ENCODE measurements at places on chromosomes 12 and 14.

DNA sequence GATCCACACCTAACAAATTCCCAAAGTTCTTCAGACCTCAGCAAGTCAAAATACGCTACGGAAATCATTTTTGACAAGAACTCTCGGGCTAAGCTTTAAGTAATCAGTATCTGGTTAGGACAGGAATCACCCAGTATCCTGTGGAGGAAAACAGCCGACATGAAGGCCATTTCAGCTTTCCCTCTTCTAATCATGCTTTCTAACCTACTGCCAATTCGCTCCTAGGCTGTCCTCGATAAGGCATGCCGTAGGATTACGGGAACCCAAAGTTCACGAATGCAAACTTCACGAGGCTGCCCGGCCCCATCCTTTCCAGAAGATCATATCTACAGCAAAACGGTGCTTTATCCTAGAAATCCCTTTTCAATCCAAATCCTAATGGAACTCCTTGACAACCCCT is 81.8 kb upstream of the PTPRB start:
- DNase-seq, result no peak

GRCh38 chr12:23704992-23705943 is 244.2 kb downstream of the SOX5 start:
- no peak for DNase-seq

DNA sequence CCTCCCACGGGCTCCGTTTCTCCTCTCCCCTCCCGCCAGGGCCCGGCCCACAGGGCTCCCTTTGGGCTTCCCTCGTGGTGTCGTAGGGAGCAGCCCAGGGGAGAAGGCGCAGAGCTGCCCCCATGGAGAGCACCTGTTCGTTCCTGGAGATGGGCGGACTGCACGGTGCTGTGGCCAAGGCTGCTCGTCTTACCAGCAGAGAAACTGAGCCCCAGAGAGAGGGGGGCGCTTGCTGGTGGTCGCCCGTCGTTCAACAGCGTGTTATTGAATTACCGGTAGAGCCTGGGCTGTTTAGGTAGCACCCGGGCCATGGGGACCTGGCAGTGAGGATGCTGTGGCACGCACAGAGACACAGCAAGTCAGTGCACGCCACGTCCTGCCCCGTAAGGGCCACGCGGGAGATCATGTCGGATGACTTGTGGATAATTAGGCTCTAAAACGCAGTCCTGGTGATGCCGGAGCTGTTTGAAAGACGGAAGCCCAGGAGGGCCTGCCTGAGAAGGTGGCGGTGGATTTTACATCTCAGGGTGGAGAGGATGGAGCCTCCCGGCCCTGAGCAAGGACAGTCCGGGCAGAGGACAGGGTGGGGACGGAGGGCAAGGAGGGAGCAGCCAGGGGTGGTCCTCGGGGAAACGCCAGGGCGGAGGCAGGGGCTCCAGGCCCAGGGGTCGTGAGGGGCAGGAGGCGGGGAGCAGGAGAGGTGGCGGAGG is 134.4 kb downstream of the ADGRD1 start:
- no peak for DNase-seq

GRCh38 chr12:55741931-55742680 is 816 bp upstream of the GDF11 start:
- no peak for DNase-seq

- DNase-seq, result no peak
These were observed 257.4 kb upstream of the TMTC1 start for GRCh38 chr12:30041096-30041495.

GRCh38 chr12:108586306-108586705 is 11.6 kb downstream of the TMEM119 start:
- no peak for DNase-seq

- no peak for DNase-seq
These were observed 61.2 kb downstream of the BEGAIN start for GRCh38 chr14:100526057-100526456.

DNA sequence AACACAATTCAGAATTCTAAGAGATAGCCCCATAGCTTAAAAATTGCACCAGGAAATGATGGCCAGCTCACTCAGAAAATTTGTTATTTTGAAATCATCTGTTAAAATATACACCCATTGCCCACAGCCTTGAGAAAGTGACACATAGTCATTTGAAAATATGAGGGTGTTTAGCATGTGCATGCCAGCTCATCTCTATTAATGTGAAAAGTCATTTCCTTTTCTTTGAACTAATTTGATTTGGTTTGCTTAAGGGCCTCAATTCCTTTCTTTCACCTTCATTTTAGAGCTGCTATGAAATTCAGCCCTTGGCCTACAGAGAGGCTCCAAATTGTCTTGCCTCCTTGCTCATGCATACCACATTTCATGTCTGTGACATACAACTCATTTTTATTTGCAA is 241.4 kb downstream of the PHLDA1 start:
- DNase-seq, result peak; percentile 42

DNA sequence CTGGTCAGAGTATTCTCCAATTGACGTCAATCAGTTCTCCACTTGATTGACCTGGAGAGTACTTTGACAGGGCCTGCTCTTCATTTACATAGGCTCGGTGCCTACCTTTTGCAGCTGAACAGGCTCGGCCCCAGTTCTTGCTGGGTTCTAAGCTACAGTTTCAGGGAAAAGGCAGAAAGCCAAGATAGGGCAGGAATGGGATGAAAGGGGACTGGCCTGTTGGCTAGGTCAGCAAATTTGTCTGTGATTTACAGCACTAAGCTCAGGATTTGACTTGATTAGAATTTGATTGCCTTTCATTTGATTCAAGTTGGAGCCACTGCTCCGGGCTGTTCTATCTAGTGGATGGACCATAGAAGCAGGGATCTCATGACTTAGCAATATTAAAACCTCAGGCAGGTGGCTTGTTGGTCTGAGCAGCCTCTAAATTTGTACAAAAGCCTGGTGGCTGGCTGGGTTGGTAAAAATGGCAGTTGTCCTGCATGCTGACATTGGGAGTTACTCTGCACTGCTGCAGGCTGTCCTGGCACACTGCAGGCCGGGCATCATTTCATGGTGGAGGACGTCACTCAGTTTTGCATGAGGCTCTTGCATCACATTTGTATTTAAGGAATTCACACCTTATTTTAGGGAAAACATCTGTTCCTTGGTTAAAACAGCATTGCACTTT is 71.8 kb downstream of the BICD1 start:
- no peak for DNase-seq

GRCh38 chr12:9091891-9092598 is 23.7 kb downstream of the A2M start:
- no peak for DNase-seq

DNA sequence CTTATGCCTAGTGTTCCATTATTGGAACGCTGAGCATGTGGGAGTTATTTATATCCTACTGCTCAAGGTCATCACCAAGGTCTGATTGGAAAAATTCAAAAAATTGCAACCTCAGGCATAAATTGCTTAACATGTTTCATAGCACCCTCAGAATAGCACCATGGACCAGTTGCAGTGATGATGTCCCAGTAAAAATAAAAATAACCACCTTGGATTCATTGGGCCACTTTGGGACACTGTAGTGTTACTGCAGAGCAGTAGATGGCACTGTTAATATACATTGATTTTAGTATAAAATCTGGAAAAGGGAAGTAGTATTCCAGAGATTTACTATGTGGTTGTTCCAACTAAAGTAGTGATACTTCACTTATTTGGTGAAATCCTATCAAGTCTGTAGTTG is 31.0 kb upstream of the PTCSC3 start:
- DNase-seq, result peak; percentile 8

DNA sequence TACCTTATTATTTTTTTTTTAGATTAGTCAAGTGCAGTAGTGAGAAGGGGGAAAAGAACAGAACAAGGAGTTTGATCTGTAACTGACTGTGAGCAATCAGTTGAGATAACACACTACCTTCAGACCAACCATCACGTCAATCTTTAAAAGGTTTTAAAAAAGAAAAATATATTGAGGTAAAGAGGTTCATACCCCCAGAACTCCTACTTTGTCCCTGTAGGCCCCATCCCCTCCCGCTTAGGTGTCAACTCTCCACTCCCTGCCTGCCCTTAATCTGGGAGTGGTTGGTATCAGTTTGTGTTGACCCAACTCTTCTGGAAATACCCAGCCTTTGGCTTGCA is 16.2 kb downstream of the MMP14 start:
- DNase-seq, result no peak

GRCh38 chr14:26261368-26262122 is 336.3 kb downstream of the NOVA1 start:
- no peak for DNase-seq

DNA sequence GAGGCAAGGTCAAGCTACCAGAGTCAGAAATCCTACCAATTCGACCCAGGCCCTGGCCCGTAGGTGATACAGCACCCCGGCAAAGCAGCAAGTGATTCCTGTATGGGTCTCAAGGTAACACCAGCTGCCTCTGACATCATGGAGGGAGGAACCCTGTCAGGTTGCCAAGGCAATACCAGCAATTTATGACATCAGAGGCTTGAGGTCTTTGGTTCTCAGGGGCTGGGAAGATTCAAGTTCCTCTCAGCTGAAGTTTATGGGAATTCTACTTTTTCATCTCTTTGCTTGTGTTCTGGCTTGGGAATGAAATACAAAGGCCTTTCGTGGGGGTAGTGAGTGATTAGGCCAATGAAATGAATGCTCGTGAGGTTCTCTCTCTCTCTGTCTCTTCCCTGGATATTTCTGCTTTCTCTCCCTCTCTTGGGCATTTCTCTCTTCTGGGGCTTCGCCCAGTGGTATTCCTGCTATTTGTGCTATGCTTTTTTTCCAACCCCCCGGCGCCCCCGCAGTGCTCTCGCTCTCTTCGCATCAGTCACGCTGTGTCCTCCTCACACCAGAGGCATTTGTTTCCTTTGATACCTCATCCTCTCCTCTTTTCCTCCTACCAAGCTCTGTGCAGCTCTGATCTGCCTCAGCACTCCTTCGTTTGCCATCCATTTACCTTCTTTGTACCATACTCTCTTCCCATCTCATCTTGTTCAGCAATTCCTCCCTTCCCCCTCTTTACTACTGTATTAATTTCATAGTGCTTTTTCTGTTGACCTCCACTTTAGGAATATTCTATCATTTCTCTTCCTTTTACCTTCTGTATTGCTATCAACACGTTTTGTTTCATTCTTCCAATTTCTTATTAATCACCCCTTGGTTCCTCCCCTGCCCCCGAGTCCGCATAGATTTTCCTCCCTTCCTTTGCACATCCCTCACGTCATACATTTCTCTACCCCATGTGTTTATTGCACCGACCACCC is 2.9 kb downstream of the ZFHX2 start:
- no peak for DNase-seq
